NCI-H187 treated with DMSO at 0.1 percent for 48 hours (cell line): ENCODE measurements at places on chromosomes 3 and 15.

DNA sequence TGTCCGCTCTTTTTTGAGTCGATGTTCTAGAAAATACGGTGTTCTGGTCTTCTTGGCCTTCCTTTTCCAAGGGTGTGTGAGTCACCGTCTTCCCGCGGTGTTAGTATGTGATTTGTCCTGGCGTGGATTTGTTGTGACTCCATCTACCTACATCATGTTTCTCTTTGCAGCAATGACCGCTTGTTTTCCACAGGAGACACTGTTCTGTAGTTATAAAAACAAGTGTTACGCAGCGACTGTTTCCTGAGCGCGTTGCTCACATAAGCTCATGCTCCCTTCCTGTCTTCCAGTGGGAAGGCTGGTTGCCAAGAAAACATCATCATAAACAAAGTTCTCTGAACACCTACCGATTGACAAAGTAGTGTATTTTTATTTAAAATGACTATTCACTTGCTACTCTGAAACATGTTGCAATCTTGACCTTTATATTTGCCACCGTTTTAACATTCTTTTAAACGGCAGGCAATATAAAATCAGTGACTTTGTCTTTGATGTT is 19.0 kb downstream of the USP13 start:
- DNase-seq: no peak

DNA sequence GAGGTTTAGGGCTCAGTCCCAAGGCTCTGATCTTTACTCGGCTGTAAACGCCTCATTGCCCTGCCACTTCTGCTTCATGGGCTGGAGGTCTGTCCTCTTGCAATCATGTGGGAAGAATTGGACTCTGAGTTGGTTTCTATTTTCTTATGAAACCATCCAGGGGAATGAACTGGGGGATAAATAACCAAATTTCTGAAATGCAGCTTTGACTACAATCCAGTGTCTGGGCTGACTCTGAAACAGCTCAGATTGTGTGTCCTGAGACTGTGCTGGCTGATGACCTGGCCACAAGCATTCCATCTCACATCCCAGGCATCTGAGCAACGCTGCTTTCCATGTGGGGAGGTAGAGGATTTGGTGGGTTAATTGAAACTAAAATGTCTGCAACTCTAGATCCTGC is 71.0 kb upstream of the GALNT15 start:
- DNase-seq: no peak

DNA sequence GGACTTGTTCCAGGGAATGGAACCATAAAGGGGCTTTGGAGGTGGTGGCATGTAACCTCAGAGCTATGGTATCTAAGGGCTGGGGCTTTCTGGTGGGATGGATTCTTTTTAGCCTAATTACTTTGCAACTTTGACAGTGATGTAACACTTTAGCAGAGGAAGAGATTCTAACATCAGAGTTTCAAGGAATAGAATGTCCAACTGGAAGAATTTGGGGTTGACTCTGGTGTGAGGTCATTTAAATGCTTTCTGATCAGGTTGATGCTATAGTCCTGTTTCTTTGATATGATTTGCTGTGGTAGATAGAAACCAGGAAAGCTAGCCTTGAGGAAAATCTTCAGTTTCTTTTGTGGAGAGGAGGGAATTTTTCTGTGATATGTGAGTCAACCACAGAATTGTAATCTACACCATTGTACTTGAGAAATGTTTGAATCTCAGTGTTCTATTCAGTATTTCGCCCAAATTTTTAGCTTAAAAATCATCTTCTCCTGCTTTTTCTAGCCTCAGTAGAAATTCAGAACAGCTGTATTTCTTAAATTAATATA is 40.0 kb downstream of the ATP2C1 start:
- DNase-seq: no peak

DNA sequence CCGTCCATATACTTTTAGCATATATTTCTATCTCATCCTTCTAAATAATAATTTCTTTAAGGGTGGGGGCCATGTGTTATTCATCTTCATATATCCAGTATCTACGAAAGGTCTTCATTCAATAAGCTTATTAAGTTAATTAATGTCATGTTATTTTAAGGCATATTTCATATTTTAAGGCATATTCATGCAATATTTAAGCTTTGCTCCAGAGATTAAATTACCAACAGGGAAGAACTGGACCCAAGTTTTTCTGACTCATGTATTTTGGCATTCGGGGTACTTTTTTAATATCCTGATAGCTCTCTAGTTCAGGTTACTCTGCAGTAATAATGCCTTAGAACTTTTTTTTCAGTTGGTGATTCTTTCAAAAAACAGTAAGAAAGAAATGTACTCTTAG is 27.4 kb downstream of the PHC3 start:
- DNase-seq: no peak

- no peak for DNase-seq
These were observed 35.7 kb upstream of the IGF1R start for GRCh38 chr15:98612490-98613110.

- DNase-seq: no peak
These were observed 283.1 kb downstream of the NFKBIZ start for GRCh38 chr3:102132370-102132769.

- no peak for DNase-seq
These were observed 178.0 kb upstream of the UMPS start for GRCh38 chr3:124552224-124552623.

DNA sequence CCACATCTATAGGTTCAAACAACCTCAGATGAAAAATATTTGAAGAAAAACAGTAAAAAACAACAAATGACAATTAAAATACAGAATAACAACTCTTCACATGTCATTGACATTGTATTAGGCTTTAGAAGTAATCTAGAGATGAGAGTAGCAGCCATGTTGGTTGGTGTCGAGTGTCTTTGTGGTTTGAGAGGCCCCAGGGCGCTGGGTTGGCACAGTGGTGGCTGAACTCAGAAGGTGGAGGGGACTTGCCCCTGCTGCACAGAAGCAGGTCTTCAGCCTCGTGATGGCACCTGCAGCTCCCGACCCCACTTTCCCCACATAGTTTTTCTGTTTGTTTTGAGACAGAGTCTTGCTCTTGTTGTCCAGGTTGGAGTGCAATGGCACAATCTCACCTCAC is 187.2 kb downstream of the OSBPL10 start:
- no peak for DNase-seq

DNA sequence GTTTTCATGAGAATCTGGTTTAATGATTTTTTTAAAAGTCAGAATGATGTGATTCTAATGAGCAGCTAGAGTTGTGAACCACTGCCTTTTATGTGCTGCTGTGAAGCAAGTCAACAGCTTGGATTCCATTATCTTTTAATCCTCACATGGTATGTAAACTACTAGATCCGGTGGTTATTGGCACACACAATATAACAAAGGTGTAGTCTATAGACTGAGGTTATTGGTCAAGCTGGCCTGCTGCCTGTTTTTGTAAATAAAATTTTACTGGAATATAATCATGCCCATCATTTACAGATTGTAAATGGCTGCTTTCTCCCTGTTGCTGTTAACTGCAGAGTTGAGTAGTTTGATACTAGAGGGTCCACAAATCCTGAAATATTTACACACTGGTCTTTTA is 103.1 kb downstream of the OTOL1 start:
- no peak for DNase-seq

DNA sequence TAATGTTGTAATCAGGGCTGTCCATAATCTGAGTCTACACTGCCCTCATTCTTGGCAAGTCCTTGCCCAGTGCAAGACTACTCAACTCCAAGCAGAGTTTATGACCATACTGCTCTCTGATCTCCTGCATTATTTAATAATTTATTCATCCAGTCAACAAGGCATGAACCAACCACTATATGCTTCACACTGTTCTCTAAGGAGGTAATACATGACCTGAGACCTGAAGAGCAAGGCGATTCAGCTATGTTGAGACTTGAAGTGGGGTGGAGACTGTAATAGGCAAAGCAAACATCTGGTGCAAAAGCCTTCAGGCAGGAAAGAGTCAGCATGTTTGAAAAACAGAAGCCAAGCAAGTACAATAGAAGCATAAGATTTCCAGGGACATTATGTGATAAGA is 1362.8 kb downstream of the ROBO2 start:
- DNase-seq: no peak

DNA sequence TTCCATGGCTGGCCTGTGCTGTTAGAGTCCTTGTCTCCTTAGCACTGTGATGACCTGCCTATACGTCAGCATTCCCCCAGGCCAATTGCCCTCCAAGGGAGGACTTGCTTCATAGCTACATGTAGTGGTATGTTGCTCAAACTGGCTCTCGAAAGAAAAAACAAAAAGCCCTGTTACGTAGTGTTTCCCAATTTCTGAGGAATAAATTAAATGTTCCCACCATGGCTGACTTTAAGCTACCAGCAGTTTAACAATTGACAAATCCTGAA is 54.6 kb downstream of the WNT7A start:
- no peak for DNase-seq

- no peak for DNase-seq
These were observed 364.9 kb upstream of the DPPA4 start for GRCh38 chr3:109702252-109702651.

DNA sequence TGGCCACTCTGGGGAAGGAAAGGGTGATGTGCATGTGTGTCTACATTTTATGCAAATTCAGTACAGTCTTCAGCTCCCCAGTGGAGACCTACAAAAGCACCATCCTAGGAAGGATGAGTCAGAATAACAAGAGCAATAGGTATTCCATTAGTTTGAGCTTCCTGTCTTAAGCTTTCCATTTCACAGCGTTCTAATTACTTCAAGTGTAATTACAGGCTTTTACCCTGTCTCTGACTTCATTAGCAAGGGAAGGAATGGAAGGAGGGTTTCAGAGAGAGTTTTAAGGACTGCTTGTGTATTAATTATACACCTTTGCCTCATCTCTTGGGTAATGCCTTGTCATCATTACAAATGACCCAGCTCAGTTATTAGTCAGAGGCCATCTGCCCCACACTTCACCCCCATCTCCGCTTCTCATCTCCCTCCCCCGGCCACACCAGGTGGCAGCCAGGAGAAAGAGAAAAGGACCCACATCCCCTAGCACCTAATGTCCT is 202.8 kb upstream of the MRPL3 start:
- DNase-seq: no peak

- DNase-seq: no peak
These were observed 48.5 kb downstream of the RLBP1 start for GRCh38 chr15:89172921-89173320.

GRCh38 chr3:4503050-4503449 is 9.9 kb downstream of the ITPR1 start:
- no peak for DNase-seq

DNA sequence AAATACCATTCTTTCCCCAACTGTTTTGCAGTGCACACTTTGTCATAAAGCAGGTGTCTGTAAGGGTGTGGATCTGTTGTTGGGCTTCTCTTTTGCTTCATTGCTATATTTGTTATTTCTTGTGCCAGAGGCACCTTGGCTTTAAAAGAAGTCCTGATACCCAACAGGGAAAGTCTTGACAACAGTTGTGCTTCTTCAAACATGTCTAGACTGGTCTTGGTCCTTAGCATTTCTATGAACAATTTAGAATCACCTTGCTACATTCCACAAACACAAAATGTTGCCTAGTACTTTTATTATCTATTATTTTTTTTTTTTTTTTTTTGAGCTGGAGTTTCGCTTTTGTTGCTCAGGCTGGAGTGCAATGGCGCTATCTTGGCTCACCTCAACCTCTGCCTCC is 233.7 kb downstream of the SLCO3A1 start:
- no peak for DNase-seq

DNA sequence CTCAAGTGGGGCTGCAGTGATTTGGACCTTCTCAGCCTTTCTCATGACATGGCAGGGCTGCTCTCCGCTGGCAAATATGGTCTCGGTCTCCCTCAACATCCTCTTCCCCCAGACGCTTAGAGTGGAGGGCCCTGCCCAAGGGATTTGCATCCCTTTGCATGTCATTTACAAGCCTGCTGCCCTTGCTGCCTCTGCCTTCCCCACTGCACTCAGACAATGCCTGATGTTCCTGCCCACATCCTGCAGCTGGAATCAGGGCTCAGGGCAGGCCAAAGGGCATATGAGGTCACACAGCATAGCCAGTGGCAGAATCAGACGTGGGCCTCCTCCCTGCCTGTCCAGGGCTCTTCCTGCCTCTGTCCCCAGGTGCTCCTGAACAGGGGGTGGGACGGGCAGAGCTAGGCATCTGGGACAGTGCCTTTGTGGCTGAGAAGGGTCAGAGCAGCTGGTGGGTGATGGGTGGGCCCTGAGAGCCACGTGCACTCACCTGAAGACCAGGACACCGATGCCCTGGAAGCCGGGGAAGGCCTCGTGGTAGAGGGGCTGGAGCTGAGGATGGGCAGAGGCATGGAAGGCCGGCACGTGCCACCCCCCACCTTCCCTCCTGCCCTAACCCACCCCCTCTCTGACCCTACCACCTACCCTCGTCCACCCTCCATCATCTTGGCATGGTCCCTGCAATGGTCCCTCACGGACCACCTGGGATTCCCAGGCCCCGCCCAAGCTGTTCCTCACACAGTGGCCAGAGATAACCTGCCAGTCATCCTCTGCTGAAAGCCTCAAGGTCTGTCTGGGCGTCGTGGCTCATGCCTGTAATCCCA is 27.4 kb upstream of the GOLGA6C start:
- DNase-seq: no peak

GRCh38 chr3:23667536-23668429 is 138.0 kb upstream of the UBE2E1 start:
- DNase-seq: no peak

- DNase-seq: no peak
These were observed 29.1 kb downstream of the MEF2A start for GRCh38 chr15:99594916-99595315.

GRCh38 chr3:4322635-4323034 is 19.5 kb downstream of the SETMAR start:
- DNase-seq: no peak

GRCh38 chr15:32706704-32707103 is 11.1 kb upstream of the GREM1 start:
- no peak for DNase-seq

DNA sequence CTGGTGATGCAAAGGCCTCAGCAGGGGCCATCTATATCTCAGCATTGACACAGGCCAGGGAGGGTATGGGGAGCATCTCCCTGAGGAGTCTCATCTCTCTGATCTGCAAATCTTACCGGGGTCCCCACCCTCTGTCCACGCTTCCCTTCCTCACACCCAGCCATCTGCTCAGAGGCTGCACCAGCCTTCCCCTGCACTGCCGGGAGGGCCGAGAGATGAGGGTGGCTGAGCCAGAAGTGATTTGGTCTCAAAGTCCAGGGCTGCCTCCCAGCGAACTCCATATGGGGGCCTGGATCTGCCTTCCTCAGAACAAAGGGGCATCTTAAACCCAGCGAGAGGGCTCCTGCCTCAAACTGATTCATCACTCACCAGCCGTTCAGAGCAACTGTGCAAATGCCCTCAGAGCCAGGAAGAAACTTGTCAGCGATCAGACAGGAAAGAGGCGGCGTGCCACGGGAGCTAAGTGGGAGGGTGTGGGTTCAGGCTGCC is 4.6 kb downstream of the IGDCC3 start:
- no peak for DNase-seq

- DNase-seq: no peak
These were observed 19.1 kb downstream of the ARMC8 start for GRCh38 chr3:138206196-138206595.

- DNase-seq: no peak
These were observed 32.3 kb downstream of the SLC4A7 start for GRCh38 chr3:27451842-27452241.

- DNase-seq: no peak
These were observed 165.5 kb downstream of the NECTIN3 start for GRCh38 chr3:111236836-111237713.

- no peak for DNase-seq
These were observed 17.9 kb upstream of the RTP2 start for GRCh38 chr3:187720337-187720670.

GRCh38 chr15:89822026-89822425 is 7.4 kb upstream of the ANPEP start:
- DNase-seq: no peak
